ENCODE measurements at places on chromosomes 12 and 14.

GRCh38 chr14:74973003-74973653, 17.7 kb upstream of the PGF start:
- DNase-seq, result peak; percentile 27

- DNase-seq, result no peak
These were observed 13.2 kb downstream of the KCNC2 start for GRCh38 chr12:75196408-75196807.

DNA sequence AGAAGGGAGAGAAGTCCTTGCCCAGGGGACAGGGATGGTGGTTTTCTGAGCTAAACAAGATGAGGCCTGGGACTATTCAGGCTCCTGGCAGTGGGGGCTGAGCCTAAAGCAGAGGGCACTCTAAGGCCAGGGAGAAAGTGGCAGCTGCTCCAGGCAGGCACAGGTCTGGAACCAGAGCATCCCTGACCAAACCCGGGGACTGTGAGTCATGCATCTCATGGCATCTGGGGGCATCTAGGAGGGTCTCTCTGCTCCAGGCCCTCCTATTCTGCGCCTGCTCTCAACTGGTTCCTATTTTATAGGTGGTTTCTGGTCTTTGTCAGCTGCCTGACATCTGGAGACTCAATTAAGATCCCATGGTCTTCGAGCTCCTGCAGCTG, 11.6 kb downstream of the KRT7 start:
- no peak for DNase-seq

DNA sequence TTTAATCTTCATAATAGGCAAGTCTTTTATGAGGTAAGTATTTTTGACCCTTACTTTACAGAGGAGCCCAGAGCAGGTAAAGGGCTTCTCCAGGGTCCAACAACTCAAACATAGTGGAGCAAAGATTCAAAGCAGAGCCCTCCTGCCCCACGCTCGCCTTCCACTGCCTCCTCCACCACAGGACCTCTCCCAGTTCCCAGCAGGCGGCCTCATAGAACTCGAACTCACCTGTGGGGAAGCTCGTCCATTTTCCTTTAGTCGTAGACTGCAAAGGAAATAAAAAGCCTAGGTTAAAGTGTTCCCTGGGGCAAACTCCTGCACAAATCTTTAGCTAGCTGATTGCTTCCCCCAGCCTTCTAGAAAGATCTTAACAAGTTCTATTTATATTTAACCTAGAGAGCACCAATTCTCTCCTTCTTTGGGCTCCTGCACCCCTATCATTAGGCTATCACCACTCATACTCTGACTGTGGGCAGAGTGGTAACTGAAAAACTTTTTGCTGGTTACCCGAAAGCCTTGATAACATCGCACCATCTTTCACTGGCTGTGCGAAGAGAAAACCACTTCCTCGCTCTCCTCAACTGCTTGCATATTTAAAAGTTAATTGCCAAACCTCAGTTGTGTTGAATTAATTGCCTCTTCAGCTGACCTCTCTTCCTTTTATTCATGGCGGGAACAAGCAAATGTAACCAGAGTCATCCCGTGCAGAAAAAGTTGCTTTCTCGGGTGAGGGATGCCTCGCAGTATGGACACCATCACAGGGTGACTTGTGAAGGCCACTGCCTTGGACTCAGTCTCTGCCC, 299.6 kb downstream of the DPF3 start:
- peak; percentile 13 for DNase-seq

DNA sequence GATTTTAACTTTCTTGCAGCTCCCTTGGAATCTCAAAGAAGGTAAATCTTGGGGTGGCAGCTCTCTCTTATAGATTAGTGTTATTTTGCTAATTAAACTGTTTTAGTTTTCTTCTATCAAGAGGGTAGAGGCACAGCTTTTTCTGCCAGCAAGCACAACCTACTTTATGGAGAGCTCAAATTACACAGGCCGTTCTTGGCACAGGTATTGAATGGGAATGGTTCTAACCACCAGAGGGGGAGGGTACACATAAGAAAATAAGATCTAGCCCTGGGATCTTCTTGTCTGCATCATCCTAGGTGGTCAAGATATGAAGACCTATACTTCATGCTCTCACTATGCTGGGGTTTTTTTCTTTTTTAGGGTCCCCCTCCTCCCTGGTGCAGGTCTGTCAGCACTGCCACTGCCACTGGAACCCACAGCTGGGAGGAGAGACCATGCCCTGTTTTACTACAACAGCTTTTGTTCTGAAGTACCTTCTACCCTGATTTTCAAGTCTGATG, 48.6 kb upstream of the STAC3 start:
- DNase-seq, result no peak

DNA sequence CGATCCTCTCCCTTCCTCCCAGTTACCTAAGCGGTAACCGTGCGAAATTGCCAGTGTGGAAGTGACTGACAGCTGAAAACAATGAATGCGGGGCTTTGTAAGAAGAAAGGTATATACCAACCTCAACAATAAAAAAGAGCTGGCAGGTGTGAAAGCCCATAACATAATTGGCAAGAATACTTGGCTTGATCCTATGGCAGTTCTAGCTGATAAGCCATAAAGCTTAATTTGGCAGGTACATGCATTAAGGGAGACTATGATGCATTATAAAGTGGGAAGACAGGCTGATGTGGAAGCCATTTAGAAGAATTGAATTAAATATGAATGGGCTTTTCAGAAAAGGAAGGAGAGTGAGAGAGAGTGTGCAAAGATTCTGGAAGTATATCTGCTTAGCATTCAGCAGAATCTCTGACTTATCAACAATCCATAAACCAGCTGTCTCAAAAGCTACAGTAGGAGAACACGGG, 71.3 kb downstream of the CRACR2A start:
- no peak for DNase-seq

- DNase-seq, result no peak
These were observed 3.1 kb upstream of the IGF1 start for GRCh38 chr12:102483466-102483865.

GRCh38 chr12:27015730-27016076, 1.5 kb upstream of the TM7SF3 start:
- DNase-seq, result no peak

Data from activated T-cell treated with anti-CD3 and anti-CD28 coated beads for 48 hours (primary cell).